ENCODE measurements at places on chromosomes 4 and X.

DNA sequence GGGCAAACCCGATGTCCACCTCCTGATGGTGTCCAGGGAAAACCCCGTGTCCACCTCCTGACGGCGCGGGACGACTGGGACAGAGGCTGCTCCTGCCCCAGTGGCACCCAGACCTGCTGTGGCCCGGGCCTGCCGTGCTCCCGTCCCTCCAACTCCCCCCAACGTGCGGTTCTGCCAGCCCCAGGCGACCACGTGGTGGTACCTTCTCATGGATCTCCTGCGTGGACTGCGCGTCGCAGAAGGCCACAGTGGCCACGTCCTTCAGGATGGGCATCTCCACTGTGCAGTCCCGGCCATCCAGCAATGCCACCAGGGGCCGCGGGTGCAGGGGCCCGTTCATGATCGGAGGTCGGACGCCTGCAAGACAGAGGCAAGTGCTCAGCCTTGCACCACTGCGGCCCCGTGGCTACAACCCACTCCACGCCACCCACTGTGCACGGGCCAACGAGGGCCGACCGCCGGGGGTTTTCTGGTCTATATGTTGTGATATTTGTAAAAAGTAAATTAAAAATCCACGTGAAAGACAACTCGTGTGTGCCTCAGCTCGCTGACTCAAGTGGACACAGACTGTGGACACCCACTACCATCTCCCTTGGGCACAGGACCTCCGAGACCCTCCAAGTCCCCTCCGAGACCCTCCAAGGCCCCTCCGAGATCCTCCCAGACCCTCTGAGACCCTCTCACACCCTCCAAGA lies 10.8 kb downstream of the CTBP1 start:
- DNase-seq, result no peak

DNA sequence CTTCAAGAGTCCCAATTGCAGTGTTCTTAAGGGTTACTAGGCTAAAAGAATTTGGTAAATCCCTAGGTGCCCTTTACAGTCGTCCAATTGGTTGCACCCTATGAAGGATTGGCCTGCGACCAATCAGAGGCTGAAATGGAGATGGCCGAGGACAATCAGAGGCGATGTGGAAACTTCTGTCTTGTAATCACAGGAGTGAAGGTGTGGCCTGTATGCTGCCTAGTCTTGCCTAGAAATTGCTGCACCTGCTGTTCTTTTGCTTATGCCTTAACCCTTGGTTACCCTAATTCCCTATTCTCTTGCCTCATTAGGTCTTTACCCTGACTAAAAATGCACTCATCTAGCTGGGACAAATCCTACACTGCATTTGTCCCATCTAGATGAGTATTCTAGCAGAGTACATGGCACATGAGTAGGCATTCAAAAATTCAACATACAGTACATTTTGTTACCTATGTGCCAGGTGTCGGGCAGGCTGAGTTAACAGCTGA lies 1.0 kb upstream of the DCK start:
- no peak for DNase-seq

- no peak for DNase-seq
Observed at GRCh38 chrX:54173791-54174190, 9.3 kb downstream of the FAM120C start.

- peak; percentile 91 for DNase-seq
Observed at GRCh38 chrX:118495061-118495921, at the start of gene DOCK11. Gene DOCK11, plus strand, starts transcription at chrX:118495815. Its CDS starts 157 bp downstream, at chrX:118495972.

- no peak for DNase-seq
Observed at GRCh38 chr4:159006202-159006601, 96.7 kb upstream of the RAPGEF2 start.

- DNase-seq, result no peak
Observed at GRCh38 chr4:160371446-160371845, 1268.6 kb downstream of the RAPGEF2 start.

- no peak for DNase-seq
Observed at GRCh38 chr4:144905286-144905685, 192.7 kb downstream of the ANAPC10 start.

GRCh38 chr4:22237846-22238494 lies 277.9 kb downstream of the ADGRA3 start:
- DNase-seq, result no peak

DNA sequence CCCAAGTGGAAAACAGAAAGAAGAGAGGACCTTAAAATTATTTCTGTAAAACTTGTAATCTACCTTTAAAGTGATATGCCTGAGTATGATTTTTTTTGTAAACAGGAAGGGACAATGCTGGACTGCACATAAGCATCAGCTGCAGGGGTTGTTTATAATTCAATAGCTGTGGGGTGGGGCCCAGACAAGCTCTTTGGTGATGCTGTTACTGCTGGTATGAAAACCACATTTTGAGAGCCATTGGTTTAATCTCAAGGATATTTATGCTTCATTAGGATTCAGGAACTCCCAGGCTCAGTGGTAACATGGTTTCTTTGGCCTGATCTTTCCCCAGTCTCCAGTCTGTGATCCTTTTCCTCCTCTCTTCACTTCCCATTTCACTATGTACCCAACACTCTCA lies 34.3 kb upstream of the GRPR start:
- DNase-seq, result no peak

DNA sequence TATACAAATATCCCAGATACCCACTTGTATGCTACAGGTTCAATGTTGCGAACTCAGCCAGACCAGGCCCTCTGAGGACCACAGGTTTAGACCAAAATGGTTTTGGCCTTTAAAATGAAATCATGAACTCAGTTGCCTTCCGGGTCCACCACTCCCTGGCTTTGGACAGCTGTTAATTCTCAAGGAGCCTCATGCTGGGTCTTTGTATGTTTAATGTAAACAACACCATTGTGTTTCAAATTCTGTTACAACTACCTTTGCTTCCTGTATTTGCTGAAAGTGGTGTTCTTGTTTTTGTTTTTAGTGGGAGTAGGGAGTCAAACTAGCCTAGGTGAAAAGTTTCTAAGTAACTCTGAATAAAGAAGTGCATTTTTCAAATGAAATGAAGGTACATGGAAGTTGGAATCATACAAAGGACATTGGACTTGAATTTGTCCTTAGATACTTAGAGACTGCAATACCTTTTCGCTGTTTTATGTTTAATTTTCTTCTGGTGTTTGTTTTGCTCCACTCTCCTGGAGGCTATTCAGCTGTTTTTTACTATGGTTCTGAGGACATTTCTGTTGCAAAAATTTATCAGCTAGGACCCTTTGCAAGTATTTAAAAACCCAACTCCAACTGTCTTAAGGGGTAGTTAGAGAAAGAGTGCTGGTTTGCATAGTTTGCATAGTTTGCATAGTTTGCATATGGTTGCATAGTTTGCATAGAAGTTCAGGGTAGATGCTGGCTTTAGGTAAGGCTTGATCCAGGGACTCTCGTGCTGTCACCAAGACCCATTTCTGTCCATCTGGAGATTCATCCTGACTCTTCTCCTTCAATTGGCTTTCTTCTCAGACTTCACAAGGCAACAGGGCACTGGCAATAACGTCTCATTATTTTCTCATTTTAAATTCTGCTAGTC lies 70.1 kb downstream of the MID1IP1 start:
- DNase-seq, result no peak

DNA sequence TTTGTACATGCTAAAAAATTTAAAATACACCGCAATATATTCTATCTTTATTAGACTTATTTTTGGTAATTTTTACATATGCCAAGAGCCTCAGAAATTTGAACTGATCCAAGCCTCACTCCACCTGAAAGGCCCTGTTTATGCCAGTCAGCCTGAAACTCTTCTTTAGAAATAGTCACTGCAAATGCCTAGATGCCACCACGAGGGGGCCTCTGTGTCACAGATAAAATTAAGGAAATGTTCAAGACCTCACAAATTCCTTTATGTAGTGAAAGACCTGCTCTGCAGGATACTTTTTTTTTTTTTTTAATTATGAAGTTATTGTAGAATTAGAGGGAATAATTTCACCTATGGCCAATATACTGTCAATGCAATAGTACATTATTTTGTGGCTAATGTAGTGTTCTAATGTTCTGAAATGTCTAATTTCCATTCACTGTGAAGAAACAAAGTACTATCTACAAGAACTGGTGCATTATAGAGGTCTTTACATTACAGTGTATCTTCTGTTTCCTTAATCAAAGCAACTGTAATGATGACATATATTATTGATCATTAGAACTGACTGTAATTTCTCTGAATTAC lies 69.8 kb downstream of the DTHD1 start:
- no peak for DNase-seq

- DNase-seq, result no peak
Observed at GRCh38 chr4:76548704-76549103, 113.7 kb downstream of the SHROOM3 start.

- DNase-seq, result no peak
Observed at GRCh38 chr4:152014280-152014679, 253.5 kb upstream of the GATB start.

- DNase-seq, result no peak
Observed at GRCh38 chr4:155546451-155546850, 120.2 kb upstream of the GUCY1A1 start.

GRCh38 chrX:47581731-47582647 lies at the start of gene TIMP1:
Gene TIMP1, plus strand, starts transcription at chrX:47582436. Its CDS starts 980 bp downstream, at chrX:47583416.
- peak; percentile 94 for DNase-seq

DNA sequence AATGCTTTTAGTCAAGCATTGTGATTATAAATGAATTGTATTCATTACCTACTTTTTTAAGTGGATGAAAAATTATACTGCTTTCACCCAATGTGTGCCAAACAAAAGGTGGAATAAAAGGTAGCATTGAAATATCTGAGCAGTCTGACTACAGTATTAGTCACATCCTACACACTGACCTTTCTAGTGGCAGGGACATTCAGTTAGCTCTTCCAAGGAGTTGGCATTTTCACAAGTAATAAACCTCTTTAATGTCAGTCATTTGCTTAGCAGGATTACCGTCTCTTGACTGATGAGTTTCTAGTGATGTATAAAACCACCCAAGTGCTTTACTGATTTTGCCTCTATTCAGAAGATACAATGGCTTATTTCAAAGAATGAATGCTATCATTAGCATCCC lies 687.9 kb downstream of the ARAP2 start:
- DNase-seq, result no peak

DNA sequence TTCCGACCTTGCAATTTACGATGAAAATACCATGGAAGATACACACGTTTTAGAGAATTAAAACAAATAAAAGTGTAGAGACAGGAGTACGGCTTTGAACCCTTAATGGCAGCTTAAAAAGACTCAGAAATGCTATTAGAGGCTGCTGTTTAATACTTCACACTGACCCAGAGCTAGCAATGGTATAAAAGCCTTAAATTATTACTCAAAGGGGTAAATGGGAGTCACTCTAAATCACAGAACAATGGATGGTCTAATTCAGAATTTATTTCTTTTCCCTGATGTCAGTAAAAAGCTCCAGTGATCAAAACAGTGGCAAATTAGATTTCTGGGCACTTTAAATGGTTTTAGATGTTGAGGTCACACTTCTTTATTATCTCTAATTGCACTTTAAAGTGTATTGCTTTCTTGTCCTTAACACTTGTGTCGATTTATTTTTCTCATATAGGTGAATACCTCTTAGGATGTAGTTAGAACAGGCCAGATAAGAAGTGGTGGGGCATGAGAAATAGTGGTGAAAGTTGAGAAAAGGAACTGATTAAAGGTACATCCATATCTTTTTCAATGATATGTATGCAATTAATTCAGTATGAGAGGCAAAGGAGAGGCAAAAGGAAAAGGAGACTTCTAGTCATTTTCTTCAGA lies 252.4 kb upstream of the ANKRD50 start:
- no peak for DNase-seq

- DNase-seq, result no peak
Observed at GRCh38 chr4:145098675-145099037, 545 bp downstream of the ABCE1 start.

DNA sequence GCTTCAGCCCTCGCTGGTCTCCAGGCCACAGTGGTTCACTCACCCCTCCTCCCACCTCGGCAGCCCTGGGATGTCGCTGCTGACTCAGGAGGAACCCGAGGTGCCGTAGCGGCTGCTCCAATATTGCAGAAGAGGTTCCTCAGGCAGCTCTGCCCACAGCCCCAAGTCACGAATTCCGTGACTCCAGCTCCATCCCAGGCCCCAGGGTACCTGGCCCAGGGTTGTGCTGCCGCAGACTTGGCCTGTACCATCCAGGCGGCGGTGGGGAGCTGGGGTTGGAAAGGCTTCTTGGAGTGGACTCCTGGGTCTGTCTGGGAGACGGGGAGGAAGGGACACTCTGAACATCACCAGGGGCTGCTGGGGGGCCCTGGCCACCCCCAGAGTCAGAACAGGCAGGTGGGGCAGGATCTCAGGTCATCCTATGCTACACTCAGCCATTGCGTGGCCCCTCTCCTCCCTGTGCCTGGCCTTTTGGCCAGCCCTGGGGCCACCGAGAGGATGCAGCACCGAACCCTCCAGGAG lies 728 bp upstream of the HGFAC start:
- no peak for DNase-seq

- DNase-seq, result no peak
Observed at GRCh38 chr4:10706236-10706635, 21.7 kb upstream of the CLNK start.

- no peak for DNase-seq
Observed at GRCh38 chrX:121921258-121921657, 873.8 kb downstream of the GLUD2 start.

GRCh38 chr4:162506253-162506652 lies 342.5 kb upstream of the FSTL5 start:
- no peak for DNase-seq

GRCh38 chr4:13711233-13711785 lies 83.8 kb upstream of the BOD1L1 start:
- DNase-seq, result no peak

DNA sequence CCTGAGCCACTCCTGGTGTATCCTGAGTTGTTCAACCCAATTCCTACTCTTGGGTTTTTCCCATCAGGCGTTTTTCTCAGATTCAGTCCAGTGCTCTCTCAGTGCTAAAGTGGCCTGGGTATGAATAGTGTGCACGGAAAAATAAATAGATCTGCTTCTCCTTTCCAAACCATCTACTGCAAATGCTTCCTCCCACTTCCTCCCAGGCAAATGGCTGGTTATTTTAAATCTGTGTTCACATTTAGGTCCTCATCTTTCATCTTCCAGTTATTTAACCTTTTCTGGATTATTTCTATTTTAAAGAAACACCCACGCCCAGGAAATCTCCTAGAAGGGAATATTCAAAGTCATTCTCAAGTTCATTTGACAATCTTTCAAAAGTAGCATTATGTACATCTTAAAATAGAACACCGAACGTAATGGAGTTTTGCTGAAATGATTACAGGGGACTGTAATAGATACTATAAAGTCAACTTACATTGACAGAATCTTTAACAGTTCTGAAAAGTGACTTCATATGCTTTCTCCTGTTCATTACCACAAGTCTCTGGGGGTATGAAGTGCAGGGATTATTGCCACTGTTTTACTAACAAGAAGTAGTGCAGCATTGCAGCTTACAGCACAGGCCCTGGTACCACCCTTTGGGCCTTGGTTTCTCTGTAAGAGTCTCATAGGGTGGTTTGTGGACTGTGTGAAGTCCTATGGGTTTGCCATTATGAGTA lies 66.3 kb downstream of the MED28 start:
- no peak for DNase-seq

- no peak for DNase-seq
Observed at GRCh38 chr4:88738180-88738579, 40.6 kb upstream of the NAP1L5 start.

Data from osteocyte (in vitro differentiated cells).